NB4 (cell line): ENCODE measurements at places on chromosomes 4 and X.

DNA sequence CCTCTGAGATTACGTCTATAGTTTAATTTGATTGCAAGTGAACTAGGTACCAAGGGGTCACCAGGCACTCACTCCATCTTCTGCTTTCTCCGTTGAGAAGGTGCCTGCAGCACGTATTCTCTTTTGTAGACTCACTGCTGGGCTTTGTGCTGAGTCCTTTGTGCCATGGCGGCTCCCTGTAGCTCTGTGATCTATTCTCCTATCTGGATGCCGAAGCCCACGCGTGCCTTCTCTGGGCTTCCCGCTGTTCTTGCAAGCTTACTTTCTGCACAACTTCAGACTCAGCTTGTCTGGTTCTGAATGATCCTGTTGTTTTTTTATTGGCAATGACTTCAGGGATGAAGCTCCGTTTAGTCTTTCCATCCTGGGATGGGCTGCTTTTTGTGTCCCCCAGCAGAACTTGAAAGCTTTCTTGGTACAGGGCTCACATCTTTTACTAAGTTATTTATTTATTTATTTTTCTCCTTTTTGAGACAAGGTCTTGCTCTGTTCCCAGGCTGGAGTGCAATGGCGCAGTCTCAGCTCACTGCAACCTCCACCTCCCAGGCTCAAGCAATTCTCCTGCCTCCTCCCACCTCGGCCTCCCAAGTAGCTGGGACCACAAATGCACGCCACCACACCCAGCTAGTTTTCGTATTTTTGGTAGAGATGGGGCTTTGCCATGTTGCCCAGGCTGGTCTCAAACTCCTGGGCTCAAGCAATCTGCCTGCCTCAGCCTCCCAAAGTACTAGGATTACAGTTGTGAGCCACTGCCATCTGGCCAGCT is 100.9 kb upstream of the NKX1-1 start:
- DNase-seq = no peak

DNA sequence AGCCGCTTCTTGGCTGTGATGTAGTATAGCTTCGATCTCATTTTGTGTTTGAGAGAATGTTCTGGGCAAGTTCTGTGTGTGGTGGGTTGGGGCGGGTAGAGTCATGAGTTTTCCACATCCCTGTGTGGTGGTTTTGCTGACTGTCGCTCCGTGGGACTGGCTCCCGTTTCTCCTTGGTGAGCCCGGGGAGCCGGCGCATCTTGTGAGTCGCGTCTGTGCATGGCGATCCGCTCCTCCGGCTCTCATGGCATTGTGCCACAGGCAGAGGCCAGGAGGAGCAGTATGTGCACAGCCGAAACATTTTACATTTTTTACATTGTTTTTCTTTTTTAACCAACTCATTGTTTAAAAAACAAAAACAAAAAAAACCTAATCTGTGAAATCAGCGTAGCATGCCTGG is 27.7 kb upstream of the TBC1D14 start:
- DNase-seq = no peak

DNA sequence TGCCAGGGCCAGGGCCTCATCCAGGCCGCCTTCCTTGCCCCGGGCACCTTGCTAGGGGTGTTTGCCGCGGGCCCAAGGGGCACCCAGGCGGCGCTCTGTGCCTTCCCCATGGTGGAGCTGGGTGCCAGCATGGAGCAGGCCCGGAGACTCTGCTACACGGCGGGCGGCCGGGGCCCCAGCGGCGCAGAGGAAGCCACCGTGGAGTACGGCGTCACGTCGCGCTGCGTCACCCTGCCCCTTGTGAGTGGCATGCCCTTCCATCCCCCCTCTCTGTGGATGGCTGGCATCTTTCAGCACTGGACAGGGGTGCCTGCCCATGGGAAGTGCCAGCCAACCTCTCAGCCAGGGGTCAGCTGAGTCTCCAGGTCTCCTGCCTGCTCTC is 3.6 kb downstream of the PLXNB3 start:
- no peak for DNase-seq

GRCh38 chrX:114924423-114924822 is 93.0 kb downstream of the IL13RA2 start:
- DNase-seq = no peak

- DNase-seq = no peak
These were observed 176.6 kb upstream of the GALNTL6 start for GRCh38 chr4:171636606-171637005.

GRCh38 chr4:155666344-155667221 is at the start of gene GUCY1A1:
GUCY1A1 (plus strand) TSS chr4:155666848; CDS start chr4:155696868, 30,020 bp downstream.
- no peak for DNase-seq

DNA sequence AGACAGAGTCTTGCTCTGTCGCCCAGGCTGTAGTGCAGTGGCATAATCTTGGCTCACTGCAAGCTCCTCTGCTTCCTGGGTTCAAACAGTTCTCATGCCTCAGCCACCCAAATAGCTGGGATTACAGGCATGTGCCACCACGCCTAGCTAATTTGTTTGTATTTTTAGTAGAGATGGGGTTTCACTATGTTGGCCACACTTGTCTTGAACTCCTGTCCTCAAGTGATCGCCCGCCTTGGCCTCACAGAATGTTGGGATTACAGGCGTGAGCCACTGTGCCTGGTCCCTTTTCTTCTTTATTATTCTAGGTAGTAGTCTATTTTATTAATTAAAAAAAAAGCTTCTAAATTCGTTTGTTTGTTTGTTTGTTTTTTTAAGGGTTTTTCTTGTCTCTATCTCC is 59.1 kb downstream of the SLAIN2 start:
- no peak for DNase-seq

GRCh38 chr4:79661196-79661595 is 253.2 kb upstream of the GK2 start:
- DNase-seq = no peak

DNA sequence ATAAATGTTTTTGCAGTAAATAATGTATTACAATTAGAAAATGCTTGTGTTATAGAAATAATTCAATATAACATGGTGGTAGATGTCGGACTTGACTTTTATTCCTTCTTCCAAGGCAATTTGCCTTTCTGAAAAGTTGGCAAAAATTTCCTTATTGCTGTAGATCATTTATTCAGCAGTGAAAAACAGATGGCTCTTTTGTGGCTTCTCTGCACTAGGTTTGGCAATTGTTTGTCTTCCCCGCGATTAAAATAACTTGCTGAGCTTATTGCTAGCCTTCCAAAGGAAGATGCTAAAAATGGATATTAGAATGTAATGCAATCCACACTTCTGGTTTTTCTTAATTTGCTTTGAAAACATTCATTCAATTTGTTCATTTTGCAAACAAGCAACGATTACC is 1977.9 kb upstream of the ADGRL3 start:
- no peak for DNase-seq

- no peak for DNase-seq
These were observed 17.4 kb upstream of the PDCL2 start for GRCh38 chr4:55609393-55609866.

GRCh38 chr4:7747062-7747385 is 192.6 kb downstream of the AFAP1 start:
- no peak for DNase-seq

- DNase-seq = no peak
These were observed 41.7 kb upstream of the FRMD7 start for GRCh38 chrX:132169554-132169953.

- DNase-seq = no peak
These were observed 154.2 kb downstream of the SNCA start for GRCh38 chr4:89682808-89683207.
